ENCODE measurements at places on chromosomes 6 and 20.
A peak's percentile ranks its signal among the peaks of the same experiment; 100 is the strongest.

DNA sequence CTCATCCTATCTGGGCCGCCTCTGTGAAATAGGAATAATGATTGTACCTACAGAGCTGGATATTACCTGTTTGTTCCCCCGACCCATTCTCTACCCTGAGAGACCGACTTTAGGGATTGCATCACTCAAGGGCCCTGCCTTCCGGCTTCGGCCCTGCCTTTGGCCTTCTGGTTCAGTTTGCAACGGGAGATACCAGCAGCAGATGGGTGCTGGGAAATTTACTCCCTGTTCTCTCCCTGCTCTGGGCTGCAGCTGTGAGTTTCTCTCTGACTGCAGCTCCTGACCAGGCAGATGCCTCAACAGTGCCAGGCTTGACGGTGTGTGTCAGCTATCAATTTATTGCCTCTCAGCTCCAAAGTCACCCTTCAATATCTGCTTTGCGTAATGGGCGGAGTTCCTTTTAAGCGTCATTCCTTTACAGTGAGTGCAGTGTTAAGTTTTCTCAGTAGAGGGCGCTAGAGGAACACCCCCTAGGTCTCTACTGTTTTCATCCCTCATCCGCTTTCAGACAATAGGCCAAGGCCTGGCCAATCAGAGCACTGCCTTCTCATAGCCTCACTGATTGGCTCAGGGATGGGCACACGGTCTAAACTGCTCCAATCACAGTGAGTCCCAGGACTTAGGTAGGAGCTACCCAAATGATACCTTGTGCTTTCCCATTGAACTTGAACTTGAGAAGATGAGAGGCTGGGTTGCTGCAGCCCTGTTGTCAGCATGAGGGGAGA, 30.0 kb downstream of the KCNG1 start:
- DNase-seq, result peak; percentile 23

DNA sequence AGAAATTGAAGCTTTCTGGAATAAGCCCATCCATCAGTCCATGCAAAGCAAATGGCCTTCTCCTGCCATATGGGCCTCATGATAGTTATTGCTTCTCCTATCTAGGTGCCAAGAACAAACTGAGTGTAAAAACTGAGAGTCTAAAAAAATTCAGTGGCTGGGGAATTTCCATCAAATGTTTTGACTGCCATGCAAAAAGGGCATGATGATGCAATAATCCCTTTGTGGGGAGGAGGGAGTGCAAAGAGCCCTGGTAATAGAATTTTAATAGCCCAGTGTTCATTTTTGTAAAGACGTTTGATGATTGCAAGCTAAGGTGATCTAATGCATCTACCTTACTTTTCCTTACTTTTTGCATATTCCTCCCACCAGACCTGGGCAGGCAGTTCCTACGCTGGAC, 683.7 kb downstream of the EPM2A start:
- no peak for DNase-seq

GRCh38 chr6:166645896-166646295, 18.8 kb upstream of the RPS6KA2 start:
- no peak for DNase-seq

DNA sequence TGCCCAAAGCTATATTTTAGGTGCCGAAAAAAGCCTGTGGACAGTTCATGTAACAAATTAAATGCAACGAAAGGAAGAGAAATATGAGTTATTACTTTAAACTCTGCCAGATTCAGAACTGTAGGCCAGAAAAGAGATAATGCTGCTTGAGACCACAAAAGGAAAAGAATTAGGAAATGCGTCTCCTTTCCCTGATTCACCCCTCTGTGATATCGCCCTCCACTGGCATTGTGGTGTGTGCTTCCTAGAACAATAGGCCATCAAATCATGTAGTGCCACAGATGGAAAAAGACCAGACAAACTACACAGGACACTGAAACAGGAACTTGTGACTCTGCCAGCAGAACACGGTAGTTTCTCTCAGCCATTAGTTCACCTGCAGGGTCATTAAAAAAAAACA, 14.7 kb upstream of the LAMA4 start:
- DNase-seq, result no peak

DNA sequence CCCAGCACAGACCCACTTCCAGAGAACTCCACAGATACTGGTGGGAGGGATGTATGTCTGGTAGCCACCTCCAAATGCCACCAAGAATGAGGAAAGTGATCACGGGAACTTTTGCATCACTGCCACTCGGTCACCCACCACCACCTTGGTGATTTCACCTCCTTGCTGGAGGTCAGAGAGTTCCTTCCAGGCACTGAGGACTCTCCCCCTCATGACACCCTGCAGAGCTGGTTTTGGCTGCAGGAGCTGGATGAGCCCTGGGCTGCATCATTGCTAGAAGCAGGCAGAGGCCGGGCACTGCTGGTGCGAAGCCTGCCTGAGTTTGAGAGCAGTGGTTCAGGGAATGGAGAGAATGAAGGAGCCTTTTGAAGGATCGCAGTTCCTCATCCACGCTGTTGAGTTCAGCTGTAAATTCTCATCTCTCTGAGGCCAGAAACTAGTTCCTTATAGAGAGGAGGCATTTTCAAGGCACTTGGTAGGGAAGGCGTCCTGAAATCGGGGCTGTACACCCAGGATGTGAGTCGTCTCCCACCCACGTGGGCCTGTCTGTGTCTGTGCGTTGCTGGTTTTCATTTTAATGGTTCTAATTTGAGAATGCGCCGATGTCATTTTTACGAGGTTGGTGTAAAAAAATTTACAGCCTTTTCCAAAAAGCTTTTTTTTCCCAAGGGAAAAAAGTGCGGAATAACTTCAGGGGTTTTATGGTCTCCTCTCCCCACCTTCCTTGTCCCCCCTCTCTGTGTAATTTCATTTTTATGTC, 25.0 kb downstream of the FOXP4 start:
- DNase-seq, result no peak

GRCh38 chr6:160122744-160123143, 1.1 kb downstream of the SLC22A1 start:
- DNase-seq, result no peak

DNA sequence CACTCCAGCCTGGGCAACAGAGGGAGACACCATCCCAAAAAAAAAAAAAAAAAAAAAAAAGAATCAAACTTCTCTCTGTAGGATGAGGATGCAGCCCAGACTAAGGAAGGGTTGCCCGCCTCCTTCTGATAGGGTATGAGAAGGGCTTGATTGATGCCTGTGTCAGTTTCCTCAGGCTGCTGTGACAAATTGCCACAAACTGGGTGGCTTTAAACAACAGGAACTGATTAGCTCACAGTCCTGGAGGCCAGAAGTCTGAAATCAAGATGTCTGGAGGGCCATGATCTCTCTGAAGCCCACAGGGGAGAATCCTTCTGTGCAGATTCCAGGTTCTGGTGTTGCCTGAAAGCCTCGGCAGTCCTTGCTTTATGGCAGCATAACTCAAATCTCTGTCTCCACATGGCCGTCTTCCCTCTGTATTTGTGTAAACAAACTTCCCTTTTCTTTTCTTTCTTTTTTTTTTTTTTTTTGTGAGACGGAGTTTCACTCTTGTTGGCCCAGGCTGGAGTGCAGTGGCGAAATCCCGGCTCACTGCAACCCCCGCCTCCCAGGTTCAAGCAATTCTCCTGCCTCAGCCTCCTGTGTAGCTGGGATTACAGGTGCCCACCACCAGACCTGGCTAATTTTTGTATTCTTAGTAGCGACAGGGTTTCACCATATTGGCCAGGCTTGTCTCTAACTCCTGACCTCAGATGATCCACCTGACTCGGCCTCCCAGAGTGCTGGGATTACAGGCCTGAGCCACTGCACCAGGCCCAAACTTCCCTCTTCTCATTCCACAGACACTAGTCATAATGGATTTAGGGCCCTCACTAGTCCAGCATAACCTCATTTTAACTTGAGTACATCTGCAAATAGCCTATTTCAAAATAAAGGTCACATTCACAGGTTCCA, 11.2 kb upstream of the CDK19 start:
- DNase-seq, result no peak

- DNase-seq, result no peak
Measured at GRCh38 chr6:148616841-148617240, 130.0 kb upstream of the UST start.

GRCh38 chr20:48599748-48600469, 227.9 kb downstream of the PREX1 start:
- no peak for DNase-seq

DNA sequence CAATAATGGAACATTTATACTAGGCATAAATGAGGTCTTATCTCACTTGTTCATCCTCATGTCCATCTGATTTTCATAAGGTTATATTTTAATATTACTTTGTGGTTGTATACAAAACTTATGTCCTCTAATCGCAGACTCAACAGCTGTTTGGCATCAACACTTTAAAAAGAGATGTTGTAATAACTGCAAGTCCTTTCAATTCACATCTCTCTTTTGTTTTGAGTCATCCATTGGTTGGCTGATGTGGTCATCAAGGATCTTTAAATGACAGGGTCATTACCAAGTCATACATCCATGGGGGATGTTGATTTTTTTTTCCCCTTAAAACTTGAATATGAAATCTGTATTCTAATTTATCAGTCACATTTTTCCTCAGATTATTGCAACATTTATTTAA, 299.4 kb upstream of the NRSN1 start:
- no peak for DNase-seq

- DNase-seq, result no peak
Measured at GRCh38 chr6:71153755-71154325, 134.8 kb upstream of the OGFRL1 start.

DNA sequence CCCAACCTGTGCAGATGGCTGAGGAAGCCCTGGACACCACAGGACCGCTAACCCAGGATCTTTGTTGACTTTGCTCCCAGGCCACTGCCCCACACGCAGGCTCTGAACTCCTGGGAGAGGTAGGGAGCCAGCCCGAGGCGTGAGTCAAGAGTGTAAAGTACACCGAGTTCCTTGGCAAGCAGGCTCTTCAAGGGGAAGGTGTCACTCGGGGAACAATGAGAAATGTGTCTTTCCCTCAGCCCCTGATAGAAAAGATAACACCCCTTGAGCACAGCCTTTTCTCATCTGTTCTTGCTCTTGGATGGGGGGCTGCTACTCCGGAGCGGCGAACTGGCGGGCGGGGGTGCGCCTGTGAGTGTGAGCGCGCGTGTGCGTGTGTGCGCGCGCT, 472 bp upstream of the EDN3 start:
- DNase-seq, result no peak

GRCh38 chr6:25094726-25095125, 159.0 kb upstream of the RIPOR2 start:
- no peak for DNase-seq

- DNase-seq, result no peak
Measured at GRCh38 chr6:126546541-126547120, 206.7 kb downstream of the CENPW start.

- DNase-seq, result no peak
Measured at GRCh38 chr6:139172151-139172550, 37.3 kb downstream of the HECA start.

GRCh38 chr6:142819603-142820337, 125.2 kb downstream of the HIVEP2 start:
- no peak for DNase-seq

GRCh38 chr6:33505548-33506370, 51.4 kb downstream of the ZBTB9 start:
- no peak for DNase-seq

- DNase-seq, result no peak
Measured at GRCh38 chr20:32481311-32482142, 103.6 kb downstream of the NOL4L start.

GRCh38 chr20:3158968-3159431, 665 bp downstream of the FASTKD5 start:
- no peak for DNase-seq

GRCh38 chr6:58419321-58419720, 1101.9 kb downstream of the PRIM2 start:
- no peak for DNase-seq

GRCh38 chr6:139295901-139296300, 4.1 kb upstream of the TXLNB start:
- DNase-seq, result no peak

DNA sequence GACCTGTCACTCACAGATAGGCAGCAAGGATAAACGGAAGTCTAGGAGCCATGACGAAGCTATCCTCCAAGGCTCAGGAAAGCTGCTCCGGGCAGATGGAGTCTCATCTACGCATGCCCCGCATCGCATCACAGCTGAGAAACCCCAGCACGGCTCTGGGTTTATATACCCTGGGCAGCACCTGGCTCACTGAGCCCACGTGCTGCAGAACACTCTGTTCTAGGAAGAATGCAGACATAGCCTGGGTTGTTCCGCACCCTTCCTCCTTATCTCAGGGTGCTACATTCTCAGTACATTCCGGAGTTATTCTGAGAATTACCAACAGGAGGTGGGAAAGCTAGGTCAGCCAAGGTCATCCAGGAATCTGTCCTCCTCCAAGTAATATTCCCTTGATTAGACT, 260.4 kb downstream of the CBLN4 start:
- DNase-seq, result no peak

- DNase-seq, result no peak
Measured at GRCh38 chr6:169865346-169866139, 114.1 kb downstream of the ERMARD start.

DNA sequence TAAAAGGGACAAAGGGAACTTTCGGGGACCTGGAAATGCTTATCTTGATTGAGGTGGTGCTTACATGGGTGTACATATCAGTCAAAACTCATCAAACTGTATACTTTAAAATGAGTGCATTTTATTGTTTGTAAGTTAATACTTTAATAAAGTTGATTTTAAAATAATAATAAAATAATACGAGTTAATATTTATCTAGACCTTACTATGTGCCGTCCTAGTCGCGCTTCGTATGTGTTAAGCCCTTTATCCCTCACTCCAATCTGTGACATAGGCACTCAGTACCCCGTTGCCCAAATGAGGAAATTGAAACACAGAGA, 47.5 kb downstream of the PDYN start:
- no peak for DNase-seq

- DNase-seq, result no peak
Measured at GRCh38 chr20:59406446-59406845, 106.0 kb downstream of the EDN3 start.

GRCh38 chr6:135066806-135067205, 12.2 kb upstream of the HBS1L start:
- DNase-seq, result no peak

DNA sequence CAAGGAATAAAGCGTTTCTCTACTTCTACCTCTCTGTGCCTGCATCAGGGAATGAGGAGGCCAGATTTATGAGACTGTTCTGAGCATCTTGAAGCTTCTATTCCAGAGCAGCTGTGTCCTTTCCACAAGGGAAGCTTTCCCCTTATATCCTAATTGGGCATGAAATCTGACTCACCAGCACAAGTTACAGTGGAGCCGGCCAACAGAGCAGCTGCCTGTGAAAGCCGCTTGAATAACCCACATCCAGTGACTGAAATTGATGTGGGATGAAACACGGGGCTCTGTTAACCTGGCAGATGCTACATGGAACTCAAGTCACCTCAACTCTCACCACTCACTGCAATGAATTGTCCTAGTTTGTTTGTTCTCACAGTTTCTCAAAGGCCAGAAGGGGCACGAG, 400.3 kb downstream of the TFAP2A start:
- DNase-seq, result no peak

- DNase-seq, result no peak
Measured at GRCh38 chr20:32685541-32686529, 12.1 kb upstream of the C20orf203 start.

- no peak for DNase-seq
Measured at GRCh38 chr20:57695012-57695411, 14.8 kb downstream of the PMEPA1 start.

Measured in NCI-H1092 (cell line).